ENCODE measurements at places on chromosomes 7 and 10.

DNA sequence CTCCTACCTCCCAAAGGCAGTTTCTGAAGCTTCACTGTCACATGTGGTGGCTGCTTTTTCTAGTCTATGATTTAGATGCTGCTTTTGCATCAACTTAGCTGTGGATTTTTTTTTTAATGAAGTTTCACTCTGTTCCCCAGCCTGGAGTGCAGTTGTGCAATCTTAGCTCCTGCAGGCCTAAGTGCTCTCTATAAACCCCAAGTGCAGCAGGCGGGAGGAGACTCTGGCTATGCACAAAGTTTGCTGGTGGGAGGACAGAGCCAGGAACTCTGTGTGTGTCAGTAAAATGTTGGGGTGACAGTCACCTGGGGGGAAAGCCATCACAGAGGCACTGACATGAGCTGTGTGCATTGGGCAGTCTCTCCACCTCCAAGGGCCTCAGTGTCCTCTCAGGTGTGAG lies 138.8 kb upstream of the FAM20C start:
- no peak for DNase-seq

- DNase-seq: no peak
Observed at GRCh38 chr10:24858288-24859270, 93.8 kb downstream of the PRTFDC1 start.

DNA sequence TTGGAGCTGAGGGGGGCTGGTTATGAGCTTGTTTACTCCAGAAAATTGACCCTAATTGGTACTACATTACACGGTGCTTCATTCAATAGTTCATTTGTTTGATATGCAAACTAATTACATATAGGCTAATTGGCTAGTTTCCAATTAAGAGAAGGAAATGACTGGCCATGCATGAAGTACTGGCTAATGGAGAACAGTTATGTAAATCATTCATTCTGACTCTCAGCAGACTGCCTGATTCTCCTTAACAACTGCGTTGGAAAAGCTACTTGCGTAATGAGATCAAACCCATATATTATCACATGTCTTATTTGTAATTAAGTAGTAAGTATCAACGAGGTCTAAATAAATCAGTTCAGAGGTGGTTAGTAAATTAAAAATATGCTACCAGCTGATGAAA lies 81.8 kb upstream of the CTTNBP2 start:
- no peak for DNase-seq

- no peak for DNase-seq
Observed at GRCh38 chr10:99593312-99593711, 26.9 kb downstream of the SLC25A28 start.

GRCh38 chr10:50882540-50882983 lies 2.9 kb downstream of the A1CF start:
- DNase-seq: no peak

GRCh38 chr10:3606309-3606708 lies 178.7 kb downstream of the KLF6 start:
- DNase-seq: no peak

DNA sequence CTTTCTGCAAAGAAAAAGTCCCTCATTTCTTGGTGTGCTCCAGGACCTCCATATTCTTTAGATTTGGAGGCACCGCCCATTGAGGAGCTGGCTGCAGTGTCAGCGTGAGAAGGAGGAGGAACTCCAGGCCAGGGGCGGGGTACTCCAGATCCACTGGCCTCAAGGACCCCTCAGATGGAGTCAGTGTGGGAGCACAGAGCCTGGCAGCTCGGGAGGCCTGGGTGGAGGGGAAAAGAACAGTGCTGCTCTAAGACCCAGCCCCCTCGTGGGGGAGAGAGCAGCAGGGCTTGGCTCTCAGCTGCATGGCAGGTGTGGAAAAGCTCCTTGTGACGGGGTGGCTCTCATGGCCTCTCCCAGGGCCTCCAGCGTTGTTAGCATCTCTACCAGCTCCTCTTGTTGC lies 70.5 kb downstream of the ITGB1 start:
- DNase-seq: no peak

DNA sequence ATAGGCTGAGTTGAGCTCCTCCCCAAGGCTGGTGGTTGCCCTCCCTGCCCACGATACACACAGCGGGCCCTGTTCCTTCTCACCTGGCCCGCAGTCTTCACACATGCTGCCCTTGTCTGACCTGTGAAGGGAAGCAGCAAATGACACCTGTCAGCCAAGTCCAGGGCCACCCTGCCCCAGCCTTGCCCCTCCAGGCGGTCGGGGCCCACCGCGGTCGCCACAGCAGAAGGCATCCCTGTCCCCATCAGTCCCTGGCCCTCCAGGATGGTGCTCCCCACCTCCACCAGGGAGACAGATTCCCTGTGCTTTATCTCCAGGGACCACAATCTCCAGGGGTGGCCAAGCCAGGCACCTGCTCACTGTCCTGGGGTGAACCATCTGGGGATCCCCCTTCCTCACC lies 81.2 kb upstream of the TMEM248 start:
- DNase-seq: no peak

DNA sequence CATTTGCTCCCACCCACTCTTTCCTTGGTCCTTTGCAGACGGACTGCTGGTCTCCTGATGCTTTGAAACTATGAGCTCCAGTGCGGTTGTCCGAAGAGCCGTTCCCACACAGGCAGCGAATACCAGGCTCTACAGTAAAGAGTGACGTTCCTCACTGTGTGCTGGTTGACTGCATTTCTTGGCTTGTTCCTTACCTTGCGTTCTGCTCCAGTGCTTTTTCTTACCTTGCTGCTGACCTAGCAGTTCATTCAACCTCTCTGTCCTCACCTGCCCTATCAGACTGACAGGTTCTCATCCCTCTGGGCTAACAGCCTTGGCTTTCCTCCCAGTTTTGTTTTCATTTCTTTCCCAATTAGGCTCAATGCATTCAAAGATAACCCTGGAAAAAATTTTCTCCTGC lies 214.8 kb downstream of the TMEM178B start:
- DNase-seq: no peak

DNA sequence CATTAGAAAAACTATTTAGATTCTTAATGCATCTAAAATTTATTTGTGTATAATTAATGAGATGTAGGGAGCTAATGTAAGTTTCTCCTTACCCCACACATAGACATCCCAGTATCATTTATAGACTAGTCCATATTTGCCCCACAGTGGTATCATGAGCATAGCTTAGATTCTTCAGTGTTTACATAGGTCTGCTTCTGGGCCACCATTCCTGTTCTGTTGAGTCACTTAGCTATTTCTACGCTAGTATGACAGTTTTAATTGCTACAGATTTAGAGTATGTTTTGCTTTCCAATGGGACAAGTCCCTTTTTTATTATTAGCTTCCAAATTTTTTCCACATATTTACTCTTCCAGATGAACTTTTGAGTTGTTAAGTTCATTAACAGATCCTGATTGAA lies 69.4 kb downstream of the MCMBP start:
- no peak for DNase-seq

GRCh38 chr7:1555813-1556543 lies at the start of gene TMEM184A:
TSS of gene TMEM184A (minus strand) at chr7:1556205. CDS start at chr7:1555484, 721 bp downstream.
- DNase-seq: peak; percentile 75

GRCh38 chr10:120632047-120632446 lies 175.0 kb downstream of the PLPP4 start:
- DNase-seq: no peak

DNA sequence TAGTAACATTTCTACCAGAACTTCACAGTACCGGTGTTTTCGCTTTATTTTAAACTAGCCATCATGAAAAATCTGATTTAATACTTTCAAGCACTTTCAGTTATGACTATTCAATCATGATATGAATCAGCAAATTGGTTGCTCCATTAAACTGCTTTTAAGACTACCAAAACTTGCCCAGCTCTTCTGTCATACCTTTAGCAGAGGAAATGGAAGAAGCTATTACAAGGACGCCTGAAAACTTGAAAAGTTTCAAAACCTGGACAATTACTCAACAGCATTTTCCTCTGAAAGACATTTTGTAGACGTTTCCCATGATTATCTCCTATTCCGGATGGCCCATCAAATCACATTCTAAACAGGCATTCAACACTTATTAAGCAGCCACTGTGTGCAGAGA lies 2.0 kb downstream of the JAZF1 start:
- no peak for DNase-seq

DNA sequence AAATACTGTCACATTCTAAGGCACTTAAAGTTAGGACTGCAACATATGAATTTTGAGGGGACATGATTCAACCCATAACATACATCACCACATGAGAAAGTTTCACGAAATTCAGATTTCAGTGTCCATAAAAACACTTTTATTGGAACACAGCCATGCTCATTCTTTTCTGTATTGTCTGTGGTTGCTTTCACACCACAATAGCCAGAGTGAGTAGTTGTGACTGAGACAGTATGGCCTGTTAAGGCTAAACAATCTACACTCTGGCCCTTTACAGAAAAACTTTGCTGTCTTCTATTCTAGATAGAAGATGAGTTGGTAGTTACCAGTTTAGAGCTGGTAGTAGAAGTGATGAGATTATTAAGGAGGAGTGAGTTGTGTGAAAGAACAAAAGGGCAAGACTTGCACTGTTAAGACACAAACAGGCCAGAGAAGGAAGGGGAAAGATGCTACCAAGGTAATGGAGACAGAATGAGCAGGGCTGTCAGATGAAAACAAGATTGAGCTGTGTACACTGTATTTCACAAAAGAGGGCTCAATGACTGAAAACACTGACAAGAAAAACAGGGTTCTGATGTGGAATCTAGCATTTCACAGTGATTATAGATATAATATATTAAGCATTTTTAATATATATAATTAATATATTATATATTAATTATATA lies 108.6 kb downstream of the PPP1R3A start:
- DNase-seq: no peak

- DNase-seq: no peak
Observed at GRCh38 chr10:18429335-18429734, 222.1 kb downstream of the NSUN6 start.

- no peak for DNase-seq
Observed at GRCh38 chr10:70772627-70773026, 12.6 kb downstream of the TBATA start.

- no peak for DNase-seq
Observed at GRCh38 chr7:115682507-115682906, 348.1 kb downstream of the TFEC start.

- DNase-seq: no peak
Observed at GRCh38 chr7:30617359-30617758, 22.7 kb downstream of the GARS1 start.

DNA sequence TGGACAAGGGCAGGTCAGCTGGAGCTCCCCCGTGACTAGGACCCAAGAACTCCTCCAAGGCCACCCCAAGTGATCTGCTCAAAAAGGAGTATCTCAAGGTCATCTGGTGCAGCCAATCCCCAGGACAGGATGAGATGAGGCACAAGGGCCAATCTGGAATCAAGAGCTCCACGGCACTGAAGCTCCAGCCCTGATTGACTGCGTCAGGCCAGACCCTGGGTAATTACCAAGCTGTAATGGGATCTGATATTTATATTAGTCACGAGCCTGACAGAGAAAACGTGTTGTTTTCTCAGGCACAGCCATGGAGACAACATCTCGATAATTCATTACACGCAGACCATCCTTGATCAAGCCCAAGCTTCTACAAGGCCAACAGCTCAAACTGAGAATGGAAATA lies 4.2 kb downstream of the KCNMA1 start:
- DNase-seq: no peak

DNA sequence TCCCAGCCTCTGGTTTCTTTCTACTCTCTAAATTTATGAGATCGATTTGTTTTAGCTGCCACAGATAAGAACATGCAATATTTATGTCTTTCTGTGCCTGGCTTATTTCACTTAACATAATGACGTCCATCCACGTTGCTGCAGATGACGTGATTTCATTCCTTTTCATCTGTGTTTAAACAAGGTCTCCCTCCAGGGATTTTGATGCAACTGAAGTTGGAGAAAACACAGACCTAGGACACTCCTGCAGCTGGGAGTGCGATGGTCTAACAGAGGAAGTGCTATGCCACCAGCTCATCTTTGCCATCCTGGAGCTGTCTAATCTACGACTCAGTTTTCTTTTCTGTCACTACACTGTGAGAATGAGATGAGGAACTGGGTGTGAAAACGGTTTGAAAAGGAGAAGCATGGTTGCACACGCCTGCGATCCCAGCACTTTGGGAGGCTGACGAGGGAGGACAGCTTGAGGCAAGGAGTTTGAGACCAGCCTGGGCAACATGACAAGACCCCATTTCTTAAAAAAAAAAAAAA lies 1.5 kb upstream of the KCTD7 start:
- peak; percentile 52 for DNase-seq

GRCh38 chr7:129431911-129432643 lies 2.2 kb upstream of the STRIP2 start:
- DNase-seq: no peak

DNA sequence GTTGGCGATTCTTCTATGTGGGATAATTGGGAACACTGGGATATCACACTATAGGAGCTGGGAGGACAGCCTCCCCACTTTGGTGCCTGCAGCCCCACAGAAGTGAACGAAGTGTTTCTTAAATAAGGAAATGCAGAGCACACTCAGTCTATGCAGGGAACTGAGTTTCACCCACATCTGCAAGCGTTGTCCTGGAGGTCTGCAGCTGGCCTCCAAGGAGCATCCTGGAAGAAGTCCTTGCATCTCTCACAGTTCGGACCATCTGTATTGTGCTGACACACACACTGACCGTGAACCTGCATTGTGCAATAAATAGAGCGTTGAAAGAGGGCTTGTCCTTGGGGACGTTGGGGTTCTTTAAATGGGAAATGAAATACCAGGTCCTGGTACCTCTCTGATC lies 25.8 kb downstream of the LAMB4 start:
- DNase-seq: no peak

- DNase-seq: no peak
Observed at GRCh38 chr10:57320416-57320815, 947.3 kb downstream of the IPMK start.

- DNase-seq: peak; percentile 3
Observed at GRCh38 chr10:3395458-3395861, 222.9 kb upstream of the PITRM1 start.

DNA sequence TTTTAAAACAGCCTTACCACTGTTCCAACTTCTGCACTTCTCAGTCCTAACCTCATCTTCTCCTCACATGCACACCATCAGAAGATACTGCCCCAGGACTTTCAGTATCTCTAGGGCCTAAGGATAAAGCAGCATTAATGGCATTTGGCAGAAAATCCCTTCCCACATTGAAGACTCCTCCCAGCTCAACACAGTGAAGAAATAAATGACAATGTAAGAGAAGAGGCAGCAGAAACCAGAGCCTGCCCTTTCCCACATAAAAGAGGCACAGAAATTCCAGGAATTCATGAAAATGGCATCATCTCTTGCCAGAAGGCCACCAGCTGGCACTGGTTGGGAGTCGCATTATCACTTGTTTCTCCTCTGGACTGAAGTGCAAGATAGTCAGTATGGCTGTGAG lies 3.7 kb downstream of the GCC1 start:
- DNase-seq: no peak
